ENCODE measurements at places on chromosomes 11 and 22.

DNA sequence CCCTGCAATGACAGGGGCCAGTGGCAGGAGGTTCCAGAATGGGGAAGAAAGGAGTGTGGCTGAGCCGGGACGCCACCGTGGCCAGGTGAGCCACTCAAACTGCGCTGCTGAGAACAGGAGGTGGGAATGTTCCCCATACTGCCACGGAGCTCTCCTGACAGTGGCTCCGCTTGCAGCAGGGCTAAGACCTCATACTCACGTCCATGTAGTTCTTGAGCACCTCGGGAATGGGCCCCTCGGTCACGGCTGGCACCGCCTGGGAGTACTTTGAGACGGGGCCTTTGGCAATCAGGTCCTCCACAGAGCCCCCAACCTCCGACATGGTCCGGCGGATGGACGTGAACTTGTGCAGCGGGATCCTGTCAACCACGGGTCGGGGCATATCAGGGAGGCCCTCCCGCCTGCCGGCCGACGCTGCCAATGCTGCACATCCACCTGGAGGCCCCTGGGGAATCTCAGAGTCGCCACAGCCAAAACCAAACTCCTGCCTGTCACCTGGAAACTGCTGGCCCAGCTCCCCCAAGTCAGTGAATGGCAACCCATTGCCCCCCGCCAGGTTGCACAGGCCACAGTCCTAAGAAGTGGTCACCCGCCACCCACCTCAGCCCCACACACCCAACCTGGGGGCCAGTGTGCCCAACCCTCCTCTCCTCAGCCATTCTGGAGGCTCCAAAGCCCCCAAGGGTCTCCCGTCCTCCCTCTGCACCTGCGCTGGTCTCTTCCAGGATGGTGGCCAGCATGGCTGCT lies 2.4 kb downstream of the CTSD start:
- no peak for DNase-seq

DNA sequence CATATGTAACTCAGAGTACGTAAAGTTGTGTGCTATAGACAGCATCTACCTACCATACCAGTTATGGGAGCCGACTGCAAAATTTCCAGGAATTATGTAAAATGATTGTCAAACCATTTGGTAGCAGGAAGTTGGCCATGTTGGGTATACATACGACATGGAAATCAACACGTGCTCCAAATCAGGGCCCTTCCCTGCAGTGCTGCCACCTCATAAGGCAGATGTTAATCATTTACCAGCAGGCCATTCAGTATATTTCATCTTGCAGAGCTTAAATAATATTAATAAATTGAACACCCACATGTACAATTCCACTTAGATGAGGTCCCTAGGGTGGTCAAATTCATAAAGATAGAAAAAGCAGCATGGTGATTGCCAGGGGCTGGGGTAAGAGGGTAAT lies 9.8 kb downstream of the MS4A18 start:
- DNase-seq: no peak

- no peak for DNase-seq
These were observed 3.5 kb upstream of the GLB1L3 start for GRCh38 chr11:134272381-134273316.

DNA sequence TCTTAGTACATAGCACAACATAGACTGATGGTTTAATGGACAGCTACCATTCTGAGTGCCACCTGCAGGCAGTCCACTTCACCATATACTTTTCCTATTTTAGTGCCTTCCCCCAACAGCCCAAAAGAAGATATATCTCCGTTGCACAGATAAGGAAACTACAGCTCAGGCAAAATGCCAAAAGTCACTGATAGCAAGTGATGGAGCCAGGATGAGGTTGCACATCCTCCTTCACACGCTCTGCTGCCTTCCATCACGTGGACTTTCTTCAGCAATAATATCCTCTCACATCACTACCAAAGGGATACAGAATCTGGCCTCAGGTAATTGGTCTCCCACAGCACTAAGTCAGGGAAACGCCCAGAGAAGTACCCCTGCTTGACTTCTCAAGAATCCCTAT lies 7.5 kb downstream of the TCF20 start:
- DNase-seq: no peak

- DNase-seq: no peak
These were observed 110.4 kb downstream of the USP35 start for GRCh38 chr11:78299000-78299710.

DNA sequence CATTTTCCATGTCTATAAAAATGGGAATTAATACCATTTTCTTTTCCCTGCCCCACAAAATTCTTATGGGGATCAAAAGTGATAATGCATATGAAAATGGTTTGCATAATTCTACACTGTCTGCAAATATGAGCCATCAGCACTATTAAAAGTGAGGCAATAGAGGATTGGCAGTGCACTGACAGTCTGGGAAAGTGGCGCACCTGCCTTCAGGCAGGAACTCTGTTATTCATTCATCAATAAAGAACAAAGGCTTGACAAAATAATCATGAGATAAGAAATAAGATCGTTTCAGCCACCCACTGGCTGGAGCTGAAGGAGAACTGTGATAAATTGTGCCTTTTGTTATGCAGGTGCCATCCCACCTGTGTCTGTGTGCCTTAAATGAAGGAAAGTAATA lies 49.5 kb downstream of the ARFGAP2 start:
- DNase-seq: no peak

DNA sequence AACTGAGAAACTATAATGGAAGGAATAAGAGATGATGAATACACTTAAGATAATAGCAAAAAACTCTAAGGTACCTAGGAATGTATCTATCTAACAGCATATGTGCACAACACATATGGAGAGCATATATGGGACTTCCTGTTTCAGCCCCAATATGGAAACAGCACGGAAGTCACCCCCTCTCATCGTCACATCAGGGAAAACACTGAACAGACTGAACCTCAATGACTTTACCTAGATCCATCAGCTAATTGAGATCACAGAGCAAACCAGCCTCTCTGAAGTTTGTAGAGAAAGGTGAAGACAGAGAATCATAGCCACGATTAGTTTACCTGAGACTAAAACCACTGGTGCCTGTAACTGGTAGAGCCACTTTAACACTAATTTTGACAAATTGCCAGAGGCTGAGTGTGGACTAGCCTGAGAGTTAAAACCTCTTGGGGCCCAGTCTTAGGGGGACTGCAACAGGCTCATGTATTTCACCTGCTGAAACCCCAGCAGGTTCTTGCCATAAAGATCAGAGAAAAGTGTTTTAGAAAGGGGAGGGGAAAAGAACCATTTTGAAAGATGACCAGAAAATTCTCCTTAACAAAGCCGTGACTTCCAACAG lies 722.6 kb downstream of the TBC1D22A start:
- no peak for DNase-seq

- DNase-seq: no peak
These were observed 23.4 kb upstream of the NECTIN1 start for GRCh38 chr11:119752345-119752871.

DNA sequence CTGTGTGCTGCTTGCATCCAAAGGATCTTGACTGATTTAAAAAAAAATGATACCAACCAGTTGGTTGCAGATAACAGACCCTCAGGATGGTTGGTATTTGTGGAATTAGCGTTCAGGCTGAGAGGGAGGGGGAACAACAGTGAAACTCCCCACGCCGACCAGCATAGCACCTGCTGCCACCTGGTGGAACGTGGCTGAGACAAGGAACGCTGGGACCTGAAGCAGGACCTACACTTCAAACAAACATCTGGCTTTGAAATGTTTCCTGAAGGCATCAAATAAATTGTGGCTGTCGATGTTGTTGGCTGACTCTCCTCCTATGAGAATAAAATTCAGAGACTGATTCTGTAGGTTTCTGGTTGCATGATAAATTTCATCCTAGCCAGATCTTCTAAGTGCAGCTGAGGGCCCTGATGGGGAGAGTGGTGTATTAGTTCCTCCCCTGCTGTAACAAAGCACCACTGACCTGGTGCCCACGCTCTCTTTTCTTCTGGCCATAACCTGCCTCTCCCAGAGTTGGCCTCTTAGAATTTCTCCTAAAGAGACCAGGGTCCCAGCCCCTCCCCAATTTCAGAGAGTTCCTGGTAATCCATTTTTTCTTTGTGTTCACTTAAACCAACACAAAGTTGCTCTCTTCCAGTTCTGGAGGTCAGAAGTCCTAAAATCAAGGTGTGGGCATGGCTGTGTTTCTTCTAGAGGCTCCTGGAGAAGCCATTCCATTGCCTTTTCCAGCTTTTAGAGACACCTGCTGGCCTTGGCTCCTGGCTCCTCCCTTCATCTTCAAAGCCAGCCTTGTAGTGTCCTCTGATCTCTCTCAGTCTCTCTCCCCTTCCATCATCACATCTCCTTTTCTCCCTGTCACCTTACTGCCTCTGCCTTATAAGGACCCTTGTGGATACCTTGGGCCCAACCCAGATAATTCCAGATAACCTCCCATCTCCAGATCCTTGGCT lies 17.3 kb downstream of the APOL2 start:
- DNase-seq: peak; percentile 21

- DNase-seq: no peak
These were observed 52.2 kb downstream of the FEZ1 start for GRCh38 chr11:125443767-125444311.

- no peak for DNase-seq
These were observed 35.6 kb upstream of the ADORA2A start for GRCh38 chr22:24391836-24392217.

GRCh38 chr11:34916843-34917770 lies 689 bp downstream of the PDHX start:
- no peak for DNase-seq

GRCh38 chr22:33853200-33854097 lies 66.8 kb downstream of the LARGE1 start:
- DNase-seq: peak; percentile 1

DNA sequence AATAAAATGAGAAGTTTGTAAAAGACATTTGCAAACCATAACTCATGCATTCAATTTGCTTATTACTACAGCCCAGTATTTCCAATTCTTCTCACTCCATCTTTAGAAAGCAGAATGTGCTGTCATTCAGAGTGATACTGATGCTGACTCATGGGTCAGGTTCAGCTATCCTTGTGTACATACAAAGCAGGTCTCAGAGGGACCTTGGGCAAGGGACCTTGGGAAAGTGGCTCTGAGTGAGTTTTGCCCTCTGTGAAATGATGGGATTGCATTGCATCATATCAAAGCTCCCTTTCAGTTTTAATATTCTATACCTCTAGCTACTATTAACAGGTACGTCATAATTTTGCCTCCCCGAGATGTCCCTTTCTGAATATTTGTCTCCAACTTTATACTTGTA lies 848.7 kb downstream of the OPCML start:
- no peak for DNase-seq

- no peak for DNase-seq
These were observed 73.8 kb upstream of the ARFGAP3 start for GRCh38 chr22:42930810-42931420.

DNA sequence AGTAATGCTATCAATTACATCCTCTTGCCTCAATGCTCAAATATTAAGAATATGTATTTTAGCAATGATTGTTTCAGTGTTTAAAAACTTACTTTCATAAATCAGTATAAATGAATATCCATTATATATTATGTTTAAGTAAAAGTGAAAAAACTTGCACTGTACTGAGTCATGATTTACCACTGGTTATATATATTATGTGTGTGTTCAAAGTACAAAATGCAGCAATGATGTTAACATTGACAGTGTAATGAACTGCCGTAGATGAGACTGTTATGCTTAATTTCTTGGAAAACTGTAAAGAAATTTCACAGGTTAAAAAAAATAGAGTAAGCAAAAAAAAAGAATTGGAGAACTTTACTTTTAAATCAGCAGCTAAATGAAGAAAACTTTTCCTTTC lies 8.7 kb downstream of the LIN7C start:
- no peak for DNase-seq

GRCh38 chr22:43346521-43346929 lies 3.4 kb upstream of the SCUBE1 start:
- peak; percentile 56 for DNase-seq

- DNase-seq: no peak
These were observed 183.5 kb downstream of the KIRREL3 start for GRCh38 chr11:126817096-126817495.

GRCh38 chr11:69368119-69368880 lies 74.3 kb downstream of the MYEOV start:
- DNase-seq: no peak

- peak; percentile 19 for DNase-seq
These were observed 2.9 kb upstream of the GGT5 start for GRCh38 chr22:24247564-24248344.

DNA sequence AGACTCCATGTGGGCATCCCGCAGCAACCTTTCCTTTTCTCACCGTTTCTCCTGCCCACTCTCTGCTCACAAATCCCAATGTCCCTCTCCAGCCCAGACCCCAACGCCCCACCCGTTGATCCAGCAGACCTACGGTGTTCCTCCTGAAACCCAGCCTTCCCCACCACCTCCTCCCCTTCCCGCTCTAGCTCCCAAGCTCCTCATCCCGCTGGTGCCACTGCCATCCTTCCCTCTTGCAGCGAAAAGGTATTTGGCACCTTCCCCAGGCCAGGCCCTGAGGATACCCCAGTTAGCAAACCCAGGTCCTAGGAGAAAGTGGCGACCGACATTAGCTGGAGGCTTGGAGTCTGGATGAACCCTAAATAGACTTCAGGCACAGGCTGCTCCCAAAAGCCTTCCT lies 84.0 kb upstream of the RTL6 start:
- DNase-seq: no peak

DNA sequence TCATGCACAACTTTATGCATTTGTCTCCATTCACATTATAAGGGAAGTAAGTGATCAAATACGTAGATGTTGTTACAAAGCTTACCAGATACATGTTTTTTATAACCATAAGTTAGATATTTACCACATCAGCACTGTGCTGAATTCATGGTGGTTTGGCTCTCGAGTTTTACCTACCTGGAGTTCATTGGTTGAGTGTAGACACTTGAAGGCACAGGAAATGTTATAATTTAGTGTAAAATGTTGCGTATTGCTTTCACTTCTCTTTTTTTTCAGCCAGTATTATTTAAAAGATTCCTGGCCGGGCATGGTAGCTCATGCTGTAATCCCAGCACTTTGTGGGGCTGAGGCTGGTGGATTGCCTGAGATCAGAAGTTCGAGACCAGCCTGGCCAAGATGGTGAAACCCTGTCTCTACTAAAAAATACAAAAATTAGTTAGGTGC lies 53.1 kb upstream of the GRK2 start:
- DNase-seq: no peak

DNA sequence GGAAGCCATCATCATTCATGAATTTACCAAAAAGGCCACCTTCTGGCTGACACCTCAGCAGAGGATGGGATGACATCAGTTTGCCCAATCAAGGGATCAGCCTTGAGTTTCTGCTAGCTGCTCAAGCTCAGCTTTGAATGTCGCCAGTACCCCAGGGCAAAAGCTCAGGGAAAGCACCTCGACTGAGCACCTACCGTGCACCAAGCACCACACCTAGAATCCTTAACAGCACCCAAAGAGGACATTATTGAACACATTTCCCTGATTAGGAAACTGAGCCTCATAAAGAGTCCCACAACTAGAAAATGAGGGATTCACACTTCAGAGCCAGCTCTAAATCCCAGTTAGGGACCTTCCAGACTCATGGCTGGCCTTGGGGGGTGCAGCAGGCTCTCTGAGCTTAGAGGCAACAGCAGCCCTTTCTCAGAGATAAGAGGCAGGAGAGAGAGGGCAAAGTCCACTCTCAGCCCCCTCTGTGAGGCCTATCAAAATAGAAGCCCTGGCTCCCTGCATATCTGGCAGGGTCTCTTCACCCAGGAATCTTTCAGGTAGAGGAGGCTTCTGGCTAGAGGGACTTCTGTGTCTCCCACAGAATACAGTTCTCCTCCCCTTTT lies 13.4 kb upstream of the DAGLA start:
- DNase-seq: no peak

GRCh38 chr22:42699281-42699975 lies 21.2 kb downstream of the A4GALT start:
- no peak for DNase-seq

- DNase-seq: no peak
These were observed 109.4 kb downstream of the KIF18A start for GRCh38 chr11:27998552-27998951.

All from stimulated activated naive CD4-positive, alpha-beta T cell treated with Interleukin-2 at 50 U/mL for 16 hours (primary cell).